Right ventricle myocardium superior (tissue), 1 donor: ENCODE measurements at places on chromosomes 6 and 20. TPM values are rescaled to one million over a fixed set of nuclear protein-coding genes. Genes with fewer than 3 reads are reported as not detected.
A peak's percentile ranks its signal among the peaks of the same experiment; 100 is the strongest.

COL9A3 gene
- total RNA-seq, result 2.7 TPM

ZCCHC3 gene
- 11.8 TPM for total RNA-seq

CHD6 gene
- total RNA-seq, result 28.6 TPM

TBX18 gene
- 5.5 TPM for total RNA-seq

CCM2L gene
- total RNA-seq, result 8.5 TPM

FKBP1C gene
- 0.40 TPM for total RNA-seq

GINS1 gene
- 0.46 TPM for total RNA-seq

TUBB1 gene
- total RNA-seq, result 0.22 TPM

STXBP5 gene
- total RNA-seq, result 13.0 TPM

MYH7B gene
- total RNA-seq, result 222 TPM

DNA sequence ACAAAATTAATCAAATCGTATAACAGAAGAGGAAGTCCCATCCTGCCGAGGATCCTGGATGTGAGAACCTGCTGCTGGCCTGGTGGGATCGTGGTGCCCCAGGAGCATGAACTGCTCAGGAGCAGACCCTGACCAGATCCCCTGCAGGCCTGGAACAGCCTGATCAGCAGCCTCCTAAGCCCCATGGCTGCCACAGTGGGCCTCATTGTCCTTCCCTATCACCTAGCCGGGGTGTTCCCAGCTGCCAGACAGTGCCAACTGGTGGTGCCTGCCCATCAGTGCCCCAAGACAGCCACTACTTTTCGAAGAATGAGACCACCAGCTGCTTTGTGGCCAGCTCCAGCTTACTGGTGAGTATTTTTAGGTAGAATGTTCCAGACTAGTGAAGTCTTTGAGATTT is 19.6 kb upstream of the MAS1L start:
- DNase-seq, result no peak

DNA sequence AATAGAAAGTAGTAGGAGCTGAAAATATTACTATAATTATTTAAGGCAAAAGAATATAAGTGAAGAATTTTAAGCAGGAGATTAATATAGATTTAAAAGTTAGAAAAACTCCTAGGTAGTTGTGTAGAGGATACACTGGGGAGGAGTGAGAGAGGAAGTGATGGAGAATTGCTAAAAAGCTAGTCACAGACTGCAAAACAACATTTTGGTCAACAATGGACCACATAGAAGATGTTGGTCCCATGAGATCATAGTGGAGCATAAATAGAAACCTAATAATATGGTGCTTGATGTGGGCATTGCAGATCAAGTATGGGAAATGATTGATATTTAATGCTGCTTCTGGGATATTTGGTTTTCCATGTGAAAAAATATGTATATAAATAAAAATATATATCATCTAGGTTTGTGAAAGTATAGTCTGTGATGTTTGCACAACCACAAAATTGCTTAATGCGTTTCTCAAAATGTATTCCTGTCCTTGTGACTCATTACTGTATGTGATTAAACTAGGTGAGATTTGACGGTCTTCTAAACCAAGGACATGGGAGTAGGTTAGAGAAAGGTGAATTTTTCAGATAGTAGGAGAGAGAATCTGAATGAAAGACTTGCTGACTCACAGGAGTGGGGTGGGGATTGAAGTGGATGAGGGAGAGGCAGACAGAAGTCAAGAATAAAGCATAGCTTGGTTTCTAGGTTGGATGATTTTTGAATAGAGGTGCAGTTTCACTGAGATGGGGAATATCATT is 174.0 kb downstream of the BCKDHB start:
- no peak for DNase-seq

DNA sequence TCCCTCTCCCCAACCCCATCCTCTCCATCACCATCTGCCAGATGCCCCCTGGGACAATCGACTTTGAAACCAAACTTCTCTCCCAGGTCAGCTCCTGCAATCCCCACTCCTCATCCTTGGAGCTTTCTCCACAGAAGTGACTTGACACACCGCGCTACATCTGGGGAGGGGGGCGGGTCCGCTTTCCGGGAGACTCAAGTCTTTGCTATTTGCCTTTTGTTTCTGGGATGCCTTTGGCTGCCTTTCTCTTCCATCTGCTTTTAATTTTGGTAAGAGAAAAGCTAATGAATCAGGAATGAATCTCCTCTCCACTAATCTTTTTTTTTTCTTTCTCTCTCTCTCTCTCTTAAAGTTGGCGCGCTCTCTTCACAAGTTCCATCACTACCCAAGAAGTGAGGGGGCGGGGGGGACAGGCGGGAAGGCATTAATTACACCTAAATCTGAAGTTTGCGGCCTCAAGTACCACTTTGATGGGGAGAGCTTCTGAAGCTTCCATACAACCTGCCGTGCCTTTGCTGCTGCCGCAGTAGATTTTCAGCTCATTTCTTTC is 664 bp upstream of the TPBG start:
- no peak for DNase-seq

DNA sequence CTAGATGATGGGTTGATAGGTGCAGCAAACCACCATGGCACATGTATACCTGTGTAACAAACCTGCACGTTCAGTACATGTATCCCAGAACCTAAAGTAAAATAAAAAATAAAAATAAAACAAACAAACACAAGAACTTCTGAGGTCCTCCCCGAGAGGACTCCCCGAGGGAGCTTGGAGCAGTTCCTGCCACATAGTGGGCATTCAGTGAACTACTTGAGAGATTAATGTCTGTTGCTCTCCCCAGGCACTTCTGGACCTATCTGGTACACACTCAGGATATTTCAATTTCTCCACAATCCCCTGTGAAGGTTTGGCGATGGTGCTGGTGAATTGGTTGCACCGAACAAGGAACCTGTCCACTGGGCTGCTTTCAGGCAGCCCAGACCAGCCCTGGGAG is 311.2 kb downstream of the ESR1 start:
- no peak for DNase-seq

GRCh38 chr6:119454714-119455113 is 105.2 kb upstream of the MAN1A1 start:
- DNase-seq, result no peak

GRCh38 chr6:109318328-109318876 is 63.9 kb downstream of the CD164 start:
- no peak for DNase-seq

DNA sequence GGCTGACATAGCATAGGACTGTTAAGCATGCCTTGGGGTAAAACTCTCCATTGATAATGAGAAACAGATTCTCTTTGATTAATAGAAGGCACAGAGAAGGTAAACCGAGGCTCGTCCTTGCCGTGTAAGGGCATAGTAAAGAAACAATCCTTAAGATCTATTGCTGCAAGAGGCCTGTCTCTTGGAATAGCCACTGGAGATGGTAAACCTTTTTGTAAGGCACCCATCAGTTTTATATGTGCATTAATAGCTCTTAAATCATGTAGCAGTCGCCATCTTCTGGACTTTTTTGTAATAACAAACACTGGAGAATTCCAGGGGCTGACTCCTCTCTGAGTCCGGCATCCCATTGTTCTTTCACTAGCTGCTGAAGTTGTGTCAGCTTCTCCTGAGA is 8.4 kb upstream of the ABHD12 start:
- DNase-seq, result no peak

DNA sequence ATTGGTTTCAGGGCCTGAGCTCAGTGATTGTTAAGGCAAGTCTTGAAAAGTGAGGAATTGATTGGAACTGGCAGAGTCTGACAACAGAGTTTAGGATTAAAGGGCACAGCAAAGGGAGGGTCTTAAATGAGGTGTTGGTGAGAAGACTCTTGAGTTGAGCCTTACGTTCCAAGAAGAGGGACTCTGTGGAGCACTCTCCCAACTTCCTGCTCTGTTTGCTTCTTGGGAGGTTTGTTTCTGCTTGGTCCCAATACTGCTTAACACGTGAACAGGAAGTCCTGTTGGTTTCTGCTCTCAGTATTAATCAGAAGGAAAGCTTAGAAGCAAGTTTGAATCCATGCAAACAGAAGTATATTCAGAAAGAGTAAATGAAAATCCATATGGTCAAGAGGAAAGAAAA is 15.6 kb upstream of the SYNDIG1 start:
- DNase-seq, result no peak

GRCh38 chr6:141326426-141326825 is 806.3 kb upstream of the GJE1 start:
- no peak for DNase-seq

DNA sequence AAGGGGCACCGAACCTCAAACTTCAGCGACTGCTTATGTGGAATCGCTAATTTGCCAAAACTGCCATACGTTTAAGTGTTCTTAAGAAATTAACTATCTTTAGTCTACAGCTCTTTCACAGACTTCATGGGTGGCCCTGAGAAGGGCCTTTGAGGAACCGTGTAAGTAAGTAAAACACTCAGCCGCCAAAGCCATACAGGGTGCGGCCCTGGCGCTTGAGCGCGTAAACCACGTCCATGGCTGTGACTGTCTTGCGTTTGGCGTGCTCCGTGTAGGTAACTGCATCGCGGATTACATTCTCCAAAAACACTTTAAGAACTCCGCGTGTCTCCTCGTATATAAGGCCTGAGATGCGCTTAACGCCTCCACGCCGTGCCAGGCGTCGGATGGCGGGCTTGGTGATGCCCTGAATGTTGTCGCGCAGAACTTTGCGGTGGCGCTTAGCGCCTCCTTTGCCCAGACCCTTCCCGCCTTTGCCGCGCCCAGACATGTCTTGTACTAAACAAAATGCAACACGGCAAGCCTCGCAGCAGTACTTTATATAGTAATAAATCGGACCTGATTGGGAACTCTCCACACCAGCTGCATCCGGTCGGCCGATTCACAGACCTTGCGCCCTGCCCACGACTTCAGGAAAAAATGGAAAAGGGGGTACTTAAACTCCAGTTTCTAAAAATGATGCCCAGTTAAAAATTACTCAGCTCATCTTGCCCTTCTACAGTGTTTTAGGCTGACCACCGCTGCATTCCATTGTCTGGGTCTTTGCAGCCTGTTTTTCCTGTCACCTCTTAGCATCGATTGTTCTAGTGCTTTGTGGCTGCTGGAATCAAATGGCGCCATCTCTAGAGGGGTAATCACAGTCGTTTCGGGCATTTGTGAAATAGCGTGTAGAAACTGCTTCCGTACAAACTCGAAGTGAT is 38.9 kb downstream of the OR2B2 start:
- peak; percentile 73 for DNase-seq

GRCh38 chr6:42452171-42453030 is 675 bp upstream of the TRERF1 start:
- DNase-seq, result peak; percentile 81

GRCh38 chr6:137259349-137259748 is 40.2 kb upstream of the IFNGR1 start:
- no peak for DNase-seq

GRCh38 chr6:39561536-39562266 is 163.5 kb downstream of the KIF6 start:
- no peak for DNase-seq

GRCh38 chr6:53103993-53104675 is 38.9 kb downstream of the FBXO9 start:
- DNase-seq, result no peak

- no peak for DNase-seq
These were observed 32.7 kb upstream of the RNF8 start for GRCh38 chr6:37321101-37321500.

GRCh38 chr20:51529081-51529681 is 13.3 kb downstream of the NFATC2 start:
- no peak for DNase-seq

DNA sequence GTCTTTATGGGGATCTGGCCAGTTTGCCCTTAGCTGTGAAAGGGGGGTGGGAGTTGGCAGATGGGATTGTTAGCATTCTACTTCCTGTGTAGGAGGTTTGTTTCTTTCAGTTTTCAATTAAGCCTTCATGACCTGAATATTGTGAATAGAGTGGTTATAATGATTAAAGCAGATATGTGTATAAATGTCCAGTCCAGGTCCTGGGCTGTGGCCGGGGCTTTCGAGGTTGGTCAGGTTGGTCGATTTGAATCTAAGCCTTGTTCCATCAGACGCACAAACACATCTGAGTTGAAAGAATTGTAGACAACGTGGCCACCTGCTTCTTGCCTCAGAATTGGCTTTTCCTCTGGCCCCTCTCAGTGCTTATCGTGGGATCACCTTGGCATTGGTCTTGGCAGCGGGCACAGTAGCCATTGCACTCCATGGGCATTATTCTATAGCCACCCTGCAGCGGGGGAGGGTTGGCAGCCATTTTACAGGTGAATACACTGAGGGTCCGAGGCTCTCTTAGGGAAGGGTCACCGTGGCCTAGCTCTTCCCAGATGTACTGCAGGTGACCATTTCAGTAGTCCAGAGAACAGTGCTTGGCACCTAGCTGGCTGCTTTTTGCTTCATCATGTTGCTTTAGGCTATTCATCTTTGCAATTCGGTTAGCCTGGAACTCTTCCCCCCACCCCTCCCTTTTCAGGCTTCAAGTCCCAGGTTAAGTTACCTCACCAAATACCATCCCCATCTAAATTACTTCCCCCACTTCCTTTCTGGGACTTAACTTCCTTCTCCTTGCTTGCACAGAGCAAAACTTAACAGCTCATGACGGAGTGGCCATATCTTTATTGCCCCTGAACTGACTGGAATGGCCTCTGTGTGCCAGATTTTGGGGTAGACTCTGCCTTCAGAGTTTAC is 1.1 kb downstream of the RNF114 start:
- no peak for DNase-seq

GRCh38 chr20:47040506-47041125 is 146.0 kb downstream of the EYA2 start:
- DNase-seq, result no peak

- no peak for DNase-seq
These were observed 14.6 kb upstream of the ZMYND8 start for GRCh38 chr20:47370850-47371782.

DNA sequence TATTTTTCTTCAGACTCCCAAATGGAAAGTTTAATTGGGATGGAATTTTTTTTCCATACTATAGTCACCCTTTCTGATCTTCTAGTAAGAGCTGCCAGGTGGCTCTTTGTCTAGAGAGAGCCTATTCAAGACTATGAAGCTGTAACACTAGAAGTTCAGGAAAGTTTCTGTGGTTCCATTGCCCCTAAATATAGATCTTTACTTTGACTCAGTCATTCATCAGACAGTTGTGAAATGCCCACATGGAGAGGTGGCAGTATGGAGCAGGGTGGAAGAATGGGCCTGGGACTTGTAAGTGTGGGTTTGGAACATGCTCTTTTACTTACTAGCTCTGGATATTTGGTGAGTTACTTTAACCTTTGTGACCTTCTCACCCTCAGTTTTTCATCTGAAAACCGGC is 87.8 kb downstream of the CTNNBL1 start:
- no peak for DNase-seq

- no peak for DNase-seq
These were observed 156.4 kb downstream of the CD83 start for GRCh38 chr6:14274016-14274415.

GRCh38 chr20:35497780-35498189 is 31.7 kb downstream of the C20orf173 start:
- DNase-seq, result peak; percentile 87
